ENCODE measurements at places on chromosomes 2 and 18.

DNA sequence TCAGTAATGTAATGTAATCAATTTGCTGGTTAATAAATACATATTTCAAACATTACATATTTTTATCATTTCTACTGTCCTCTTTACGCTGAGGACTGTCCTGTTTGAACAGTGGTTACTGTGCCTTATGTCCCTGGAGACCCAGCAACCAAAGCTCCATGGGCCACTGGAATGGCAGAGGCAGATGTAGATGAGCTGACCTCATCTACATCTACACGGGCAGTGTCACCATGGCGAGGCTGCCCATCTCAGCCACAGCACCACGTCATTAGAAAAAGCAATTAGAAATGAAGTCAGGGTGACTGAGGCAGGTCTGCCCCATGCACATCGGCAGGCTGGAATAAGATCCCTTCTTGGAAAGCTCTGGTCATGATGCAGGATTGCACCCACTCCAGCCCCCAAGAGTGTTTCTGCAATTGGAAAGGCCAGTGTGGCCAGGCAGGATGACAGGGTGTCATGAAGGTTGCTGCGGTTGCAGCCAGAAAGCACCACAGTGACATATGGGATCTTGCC lies 237.5 kb downstream of the NDUFA10 start:
- no peak for DNase-seq

- DNase-seq: peak; percentile 12
Measured at GRCh38 chr2:88690591-88691338, 708 bp upstream of the RPIA start.

GRCh38 chr2:241035142-241035817 lies 36.9 kb downstream of the SNED1 start:
- no peak for DNase-seq

DNA sequence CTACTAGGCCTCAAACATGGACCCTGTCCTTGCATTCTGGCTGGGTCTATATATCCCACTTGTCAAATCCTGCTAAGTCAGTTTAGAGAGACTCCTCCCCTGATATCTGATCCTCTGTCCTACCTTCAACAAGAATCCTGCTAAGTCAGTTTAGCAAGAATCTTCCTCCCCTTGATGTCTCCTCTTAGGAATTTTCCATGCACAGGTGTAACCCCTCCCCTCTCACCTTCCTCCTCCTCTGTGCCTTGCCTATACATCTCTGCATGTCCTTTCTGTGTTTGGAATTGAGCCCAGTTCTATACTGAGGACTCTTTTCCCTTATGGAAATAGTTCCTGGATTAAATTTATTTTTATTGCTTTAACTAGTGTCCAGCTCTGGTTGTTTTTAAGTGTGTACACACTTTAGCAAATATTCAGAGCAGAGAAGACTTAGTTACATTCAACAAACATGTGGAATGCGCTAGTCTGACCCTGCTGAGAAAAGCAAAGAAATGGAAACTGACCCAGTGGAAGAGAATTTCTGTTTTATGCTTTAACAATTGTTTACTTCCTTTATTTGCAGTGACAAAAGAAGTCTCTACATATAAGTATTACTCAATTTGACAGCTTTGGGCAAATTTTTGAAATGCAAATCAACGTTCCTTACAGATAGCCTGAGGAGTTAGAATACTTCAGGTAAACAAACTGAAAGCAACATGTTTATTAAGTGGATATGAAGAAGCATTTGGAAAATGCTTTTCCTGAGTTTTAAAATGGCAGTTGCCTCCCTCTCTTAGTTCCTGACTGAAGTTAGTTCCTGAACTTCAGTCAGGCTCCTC lies 80.6 kb downstream of the RIT2 start:
- DNase-seq: no peak

DNA sequence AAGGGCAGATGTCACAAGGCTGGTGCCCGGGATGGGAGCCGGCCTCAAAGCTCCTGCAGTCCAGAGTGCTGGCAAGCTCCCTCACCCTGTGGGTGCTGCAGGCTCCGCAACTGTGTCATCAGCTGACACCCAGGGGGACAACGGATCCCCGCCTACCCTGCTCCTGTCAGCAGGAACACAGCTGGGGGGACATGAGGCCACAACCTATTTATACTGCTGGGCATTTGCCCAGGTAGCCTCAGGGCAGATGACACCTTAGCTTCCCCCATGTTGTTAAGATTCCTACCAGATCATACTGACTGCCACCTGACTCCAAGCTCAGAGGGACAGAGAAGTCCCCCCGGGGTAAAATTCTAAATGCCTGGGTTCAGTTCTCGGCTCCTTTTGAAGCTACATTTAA lies 1.2 kb downstream of the ANKRD23 start:
- no peak for DNase-seq

GRCh38 chr2:128405981-128406613 lies 87.4 kb upstream of the HS6ST1 start:
- no peak for DNase-seq

DNA sequence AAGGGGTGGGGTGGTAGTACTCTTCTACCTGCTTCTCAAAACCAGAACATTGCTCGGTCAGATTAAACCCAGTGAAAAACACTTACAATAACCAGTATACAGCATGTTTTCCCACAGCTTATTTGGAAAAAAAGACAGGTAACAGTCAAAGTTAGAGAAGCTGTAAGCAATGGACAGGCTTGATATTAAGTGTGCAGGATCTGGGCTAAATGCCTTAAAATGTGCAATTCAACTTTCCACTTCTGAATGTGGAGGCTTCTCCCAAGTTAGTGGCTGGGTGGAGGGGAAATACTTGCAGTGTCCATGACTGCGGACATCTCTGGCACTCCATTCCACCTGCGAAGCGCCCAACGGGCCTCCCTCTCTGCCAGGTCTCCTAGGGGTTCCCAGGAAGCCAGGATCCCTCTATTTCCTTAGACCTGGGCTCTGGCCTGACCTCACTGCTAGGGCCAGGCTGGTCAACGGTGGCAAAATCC lies 5.3 kb downstream of the ZEB2 start:
- no peak for DNase-seq

GRCh38 chr2:143481733-143482132 lies 352.5 kb downstream of the ARHGAP15 start:
- DNase-seq: no peak

GRCh38 chr2:16294791-16295190 lies 354.4 kb downstream of the MYCN start:
- DNase-seq: no peak

GRCh38 chr18:62957885-62958472 lies 242.6 kb downstream of the PHLPP1 start:
- peak; percentile 11 for DNase-seq

- DNase-seq: no peak
Measured at GRCh38 chr2:49812730-49813129, 658.4 kb upstream of the FSHR start.

- no peak for DNase-seq
Measured at GRCh38 chr2:219912491-219912921, 285.1 kb downstream of the SLC4A3 start.

DNA sequence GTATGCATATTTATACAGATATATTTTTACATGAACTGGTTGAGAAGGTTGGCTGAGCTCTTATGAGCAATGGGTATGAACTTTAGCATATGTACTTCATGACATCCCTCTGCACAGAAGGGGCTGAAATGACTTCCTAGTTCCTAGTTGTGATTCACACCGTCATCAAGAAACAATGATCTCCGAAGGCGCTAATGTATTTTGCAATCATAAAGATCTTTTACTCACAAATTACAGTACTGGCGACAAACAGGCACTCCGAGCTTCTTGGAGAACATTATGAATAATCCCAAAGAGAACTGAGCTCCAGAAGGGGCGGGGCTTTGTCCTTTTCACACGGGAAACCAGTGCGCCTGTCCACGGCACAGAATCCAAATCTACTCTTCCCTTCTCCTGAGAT lies 18.1 kb downstream of the BCL2 start:
- DNase-seq: no peak

DNA sequence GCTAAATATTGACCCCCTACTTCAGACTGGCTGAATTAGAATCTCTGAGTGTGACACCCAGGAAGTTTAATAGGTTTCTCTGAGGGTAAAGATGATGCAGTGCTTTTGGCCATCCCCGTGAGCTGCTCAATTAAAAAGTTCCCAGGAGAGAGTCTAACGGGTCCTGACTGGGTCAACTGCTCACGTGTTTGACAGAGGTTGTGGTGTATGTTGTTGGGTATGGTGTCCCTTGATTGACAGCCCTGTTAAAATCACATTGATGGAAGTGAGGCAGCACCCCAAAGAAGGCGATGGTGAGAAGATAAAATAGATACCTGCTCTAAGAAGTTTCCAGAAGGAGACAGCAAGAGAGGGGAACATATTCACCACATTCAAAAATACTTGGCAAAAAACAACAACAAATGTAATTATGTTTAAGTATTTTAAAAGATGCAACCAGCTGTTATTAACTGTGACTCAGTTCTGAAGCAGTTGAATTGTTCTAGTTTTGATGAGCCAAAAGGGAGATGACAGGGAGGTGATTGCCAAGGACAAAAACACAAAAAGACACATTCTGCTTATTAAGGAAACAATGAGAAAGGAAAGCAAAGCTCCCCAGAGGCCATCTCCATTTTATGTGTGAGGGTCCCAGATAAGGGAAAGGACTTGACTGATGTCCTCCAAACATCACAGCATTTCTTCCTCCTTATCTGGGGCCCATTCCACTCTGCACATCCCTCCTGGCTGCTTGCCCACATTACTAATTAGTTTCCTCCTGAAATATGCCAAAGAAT lies 11.5 kb upstream of the GMCL1 start:
- no peak for DNase-seq

GRCh38 chr2:193409951-193410350 lies 1215.2 kb upstream of the TMEFF2 start:
- no peak for DNase-seq

GRCh38 chr2:44802777-44803424 lies 138.6 kb upstream of the SIX3 start:
- DNase-seq: no peak

DNA sequence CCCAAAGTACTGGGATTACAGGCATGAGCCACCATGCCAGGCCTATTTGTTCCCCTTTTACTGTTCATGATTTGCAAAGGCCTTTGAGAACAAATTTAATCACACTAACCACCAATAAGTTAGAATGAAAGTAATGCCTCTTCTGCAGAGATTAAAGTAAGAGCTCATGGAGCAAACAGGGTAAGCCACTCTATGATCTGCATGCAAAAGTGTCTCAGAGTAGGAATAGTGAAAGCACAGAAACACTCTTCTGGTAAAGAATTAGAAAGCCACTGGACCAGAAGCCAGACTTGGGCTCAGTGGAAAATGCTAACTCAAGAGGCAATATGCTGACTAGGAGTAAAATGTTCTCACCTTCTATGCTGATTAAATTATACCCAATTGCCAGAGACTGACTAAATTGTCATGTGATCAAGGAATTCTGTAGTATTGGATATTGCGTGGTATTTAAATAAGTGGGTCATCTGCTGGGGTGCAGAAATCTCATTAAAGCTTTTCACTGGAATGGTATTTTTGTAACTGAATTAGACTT lies 235.3 kb upstream of the ERBB4 start:
- DNase-seq: no peak

Data from activated CD8-positive, alpha-beta memory T cell treated with anti-CD3 and anti-CD28 coated beads for 48 hours (primary cell).